NCI-H2171 treated with DMSO at 0.1 percent for 48 hours (cell line): ENCODE measurements at places on chromosomes 5 and 9.

DNA sequence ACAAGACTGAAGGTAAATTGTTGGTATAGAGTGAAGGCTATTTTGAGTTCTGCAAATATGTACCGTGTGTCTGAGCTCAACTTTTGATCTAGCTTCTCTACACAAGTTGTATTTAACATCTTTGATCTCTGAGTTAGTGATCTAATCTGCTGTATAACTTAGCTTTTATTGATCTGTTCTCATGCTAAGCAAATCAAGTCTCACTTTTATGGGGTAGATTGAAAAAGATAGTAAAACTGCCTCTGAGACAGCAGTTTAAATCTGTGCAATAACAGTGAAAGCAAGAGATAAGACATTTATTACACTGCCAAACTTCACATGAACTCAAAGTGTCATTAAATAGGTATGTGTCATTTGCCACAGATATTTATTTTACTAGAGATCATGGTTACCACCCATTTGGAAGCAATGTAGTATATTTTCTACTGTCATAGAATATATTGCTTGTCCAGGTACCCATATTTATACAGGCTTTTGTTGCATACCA is 477.3 kb downstream of the ISL1 start:
- no peak for DNase-seq

DNA sequence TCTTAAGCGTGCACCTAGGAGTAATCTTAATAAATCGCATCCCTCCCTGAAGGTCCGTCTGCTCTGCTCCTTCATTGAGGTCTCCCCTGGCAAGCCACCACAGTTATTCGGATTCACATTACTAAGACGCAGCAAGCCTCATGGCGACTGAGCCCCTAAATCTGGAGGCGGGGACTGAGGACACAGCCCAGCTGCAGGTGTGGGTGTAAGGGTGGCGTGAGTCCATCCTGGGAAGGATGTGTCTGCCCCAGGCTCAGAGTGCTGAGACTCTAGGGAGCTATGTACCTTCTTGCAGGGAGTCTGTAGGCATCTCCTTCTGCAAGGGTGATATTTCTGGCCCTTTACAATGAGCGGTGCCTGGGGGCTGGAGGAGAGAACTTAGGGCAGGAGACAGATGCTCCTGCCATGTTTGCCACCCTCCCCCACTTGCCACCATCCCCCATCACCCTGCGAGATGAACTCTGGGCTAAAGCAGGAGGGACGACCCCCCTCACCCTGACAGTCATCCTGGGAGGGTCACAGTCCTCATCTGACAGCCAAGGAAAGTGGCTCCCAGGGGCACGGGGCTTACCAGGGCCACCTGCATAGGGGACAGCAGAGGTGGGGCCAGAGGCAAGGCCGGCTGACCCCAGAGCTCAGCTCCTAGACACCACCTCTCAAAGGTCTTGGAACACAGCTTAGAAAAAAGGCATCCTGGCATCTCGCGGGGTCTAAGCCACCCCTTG is 76.4 kb upstream of the FCN1 start:
- no peak for DNase-seq

GRCh38 chr9:83209188-83209731 is 146.3 kb upstream of the RASEF start:
- no peak for DNase-seq

DNA sequence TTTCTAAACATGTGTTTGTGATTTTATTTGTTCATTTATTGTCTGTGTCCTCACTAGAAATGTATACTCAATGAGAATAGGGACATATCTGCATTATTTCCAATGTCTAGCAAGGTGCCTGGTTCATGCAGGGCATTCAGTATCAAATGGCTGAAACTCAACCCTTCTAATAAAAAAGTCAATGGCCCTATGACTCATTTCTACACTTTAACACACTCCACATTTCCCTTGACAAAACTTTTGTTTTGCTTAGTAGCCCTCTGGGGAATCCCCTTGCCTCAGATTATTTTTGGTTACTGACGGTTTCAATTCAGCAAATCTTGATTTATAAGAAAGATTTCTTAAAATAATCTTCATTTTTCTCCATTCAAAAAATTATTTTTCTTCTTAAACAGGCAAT is 206.0 kb upstream of the DMRTA1 start:
- no peak for DNase-seq

DNA sequence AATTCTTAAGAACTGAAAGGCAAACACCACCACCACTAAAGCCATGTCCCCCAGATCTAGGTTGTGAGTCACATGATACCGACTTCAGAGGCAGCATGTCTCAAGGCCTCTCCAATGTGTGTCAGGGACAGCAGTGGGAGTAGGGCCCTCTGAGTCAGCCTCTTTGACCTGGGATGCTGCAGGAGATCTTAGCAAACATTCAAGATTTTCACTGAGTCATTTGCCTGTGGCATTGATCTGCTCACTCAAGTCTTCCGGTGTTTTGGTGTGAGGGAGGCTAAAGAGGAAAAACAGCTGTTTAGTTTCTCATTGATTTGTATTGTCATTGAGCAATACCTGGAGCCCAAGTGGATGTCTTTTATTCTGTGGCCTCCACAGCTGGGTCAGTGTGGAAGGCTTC is 36.1 kb downstream of the TMC1 start:
- DNase-seq: no peak

GRCh38 chr5:9381464-9381863 is 164.4 kb downstream of the SEMA5A start:
- DNase-seq: no peak

DNA sequence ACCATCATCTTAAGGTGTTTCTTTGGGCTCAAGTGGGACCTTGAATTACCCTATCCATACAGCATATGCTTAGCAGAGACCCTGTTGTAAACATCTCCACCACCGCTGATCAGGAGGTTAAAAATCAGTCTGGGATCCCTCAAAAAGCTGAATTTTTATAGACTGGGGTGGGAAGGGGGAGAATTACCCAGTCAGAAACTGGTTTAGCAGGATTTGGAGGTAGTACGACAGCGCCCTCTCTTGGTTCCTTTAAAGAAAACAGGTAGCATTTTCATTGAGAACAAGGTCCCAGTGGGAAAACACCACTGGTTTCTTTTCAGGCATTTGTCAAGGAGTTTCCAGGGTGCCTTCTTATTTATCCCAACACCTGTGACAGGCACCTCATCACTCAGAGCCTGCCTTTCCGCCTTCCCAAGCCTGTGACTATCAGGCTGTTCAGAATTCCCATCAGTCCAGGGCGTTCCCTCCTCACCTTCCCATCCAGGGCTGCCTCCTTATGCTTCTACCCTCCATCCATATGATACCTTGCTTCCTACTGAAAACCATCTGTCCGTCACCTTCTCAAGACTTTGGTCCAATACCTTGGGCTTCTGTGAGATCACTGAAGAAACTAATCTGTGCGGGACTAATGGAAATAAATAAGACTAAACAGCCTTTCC is 203.8 kb upstream of the RAI14 start:
- no peak for DNase-seq

DNA sequence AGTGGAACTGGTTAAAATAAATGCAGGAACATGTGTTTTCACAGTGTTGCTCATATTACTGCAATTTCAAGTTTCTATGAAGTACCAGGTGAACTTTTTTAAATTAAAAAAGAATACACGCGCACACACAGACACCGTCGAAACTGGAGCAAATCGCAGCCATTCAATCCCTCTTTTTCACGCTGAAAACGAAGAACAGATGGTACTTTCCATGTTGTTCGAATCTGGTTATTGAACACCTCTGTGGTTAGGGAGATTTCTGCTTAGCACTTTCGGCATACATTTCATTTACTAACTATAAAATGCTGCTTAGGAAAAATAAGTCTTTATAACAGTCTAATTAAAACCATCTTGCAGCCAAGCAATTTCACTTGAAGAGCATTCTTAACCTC is 6.8 kb downstream of the ZNF608 start:
- peak; percentile 49 for DNase-seq

- DNase-seq: no peak
Measured at GRCh38 chr5:163542771-163543170, 37.4 kb downstream of the MAT2B start.

DNA sequence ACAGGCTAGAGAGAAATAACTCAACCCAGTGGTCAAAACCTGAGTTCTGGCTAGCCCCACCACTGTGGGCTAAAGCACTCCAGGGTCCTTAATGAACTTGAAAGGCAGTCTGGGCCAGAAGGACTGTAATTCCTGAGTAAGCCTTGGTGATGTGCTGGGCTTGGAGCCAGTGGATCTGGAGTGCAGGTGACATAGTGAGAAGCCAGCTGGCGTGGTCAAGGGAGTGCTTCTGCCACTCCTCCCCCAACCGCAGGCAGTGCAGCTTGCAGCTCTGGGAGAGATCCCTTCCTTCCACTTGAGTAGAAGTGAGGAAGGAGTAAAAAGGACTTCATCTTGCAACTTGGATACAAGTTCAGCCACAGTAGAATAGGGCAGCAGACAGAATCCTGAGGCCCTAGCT is 424.0 kb downstream of the CDH18 start:
- peak; percentile 92 for DNase-seq

DNA sequence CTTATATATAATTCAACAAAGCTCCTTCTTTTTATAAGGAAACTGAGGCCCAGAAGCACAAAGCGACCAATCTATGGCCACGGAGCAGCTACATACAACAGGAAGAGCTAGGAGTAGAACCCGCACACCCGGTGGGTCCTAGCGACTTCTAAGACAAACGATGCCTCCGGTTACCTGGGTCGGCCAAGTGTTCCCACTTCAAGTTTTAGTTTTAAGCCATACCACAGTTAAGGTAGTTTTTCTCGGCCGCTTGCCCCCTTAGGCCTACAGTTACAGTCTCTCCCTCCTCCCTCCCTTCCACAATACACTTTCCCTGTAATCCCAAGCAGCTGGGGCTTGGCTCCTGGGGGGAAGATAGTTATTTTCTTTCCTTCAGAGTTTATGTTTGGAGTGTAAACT is 533 bp downstream of the SREK1IP1 start:
- peak; percentile 24 for DNase-seq

- DNase-seq: no peak
Measured at GRCh38 chr9:71734950-71735349, 33.4 kb downstream of the CEMIP2 start.

GRCh38 chr9:109791003-109791677 is 11.1 kb downstream of the PALM2AKAP2 start:
- no peak for DNase-seq

DNA sequence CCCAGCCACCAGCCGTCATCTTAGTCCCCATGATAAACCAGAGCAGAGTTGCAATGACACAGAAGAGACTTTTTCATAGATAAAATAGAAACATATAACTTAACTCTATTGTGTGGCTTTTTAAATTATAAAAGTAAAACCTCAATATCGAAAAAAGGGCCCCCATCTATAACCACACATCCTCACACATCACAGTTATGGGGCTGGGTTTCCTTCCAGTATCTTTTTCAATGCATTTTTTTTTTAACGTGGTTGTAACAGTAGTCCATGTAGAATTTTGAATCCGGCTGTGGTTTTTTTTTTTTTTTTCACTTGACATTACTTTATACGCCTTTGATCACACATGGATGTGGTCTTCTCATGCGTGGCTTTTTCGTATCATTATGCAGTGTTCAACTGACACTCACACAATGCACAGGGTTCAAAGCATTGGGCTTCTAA is 77.4 kb downstream of the CFAP77 start:
- no peak for DNase-seq

- no peak for DNase-seq
Measured at GRCh38 chr5:83889971-83890745, 169.5 kb upstream of the HAPLN1 start.

DNA sequence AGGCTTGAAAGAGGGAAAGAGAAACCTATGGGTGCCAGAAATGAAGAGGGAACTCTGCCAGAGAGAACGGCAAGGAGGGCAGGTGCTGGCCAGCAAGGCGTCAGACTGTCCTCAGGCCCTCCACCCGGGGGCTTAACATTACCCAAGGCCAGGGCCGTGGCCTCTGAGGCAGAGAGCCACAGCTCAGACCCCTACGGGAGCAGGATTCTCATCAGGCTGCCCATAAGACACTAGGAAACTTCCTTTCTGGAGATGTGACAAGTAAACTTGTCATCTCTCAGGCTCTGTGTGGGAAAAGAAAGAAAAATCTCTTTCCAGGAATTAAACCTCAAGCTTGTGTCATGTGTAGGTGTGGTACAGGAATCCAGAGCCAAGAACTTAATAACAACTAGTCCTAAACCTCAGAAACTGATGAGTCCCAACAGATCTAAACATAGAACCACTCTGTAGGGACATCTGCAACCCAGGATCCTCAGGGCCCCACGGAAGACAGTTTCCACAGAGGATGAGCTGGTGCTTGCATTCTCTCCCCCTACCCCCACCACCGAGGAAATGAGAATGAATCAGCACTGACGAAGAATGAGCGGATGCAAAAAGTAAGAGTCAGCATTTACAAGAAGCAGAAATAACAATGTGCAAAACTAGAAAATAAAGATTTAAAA is 74.3 kb downstream of the DCP2 start:
- DNase-seq: no peak

- no peak for DNase-seq
Measured at GRCh38 chr5:165887147-165887546, 2381.7 kb downstream of the MAT2B start.

DNA sequence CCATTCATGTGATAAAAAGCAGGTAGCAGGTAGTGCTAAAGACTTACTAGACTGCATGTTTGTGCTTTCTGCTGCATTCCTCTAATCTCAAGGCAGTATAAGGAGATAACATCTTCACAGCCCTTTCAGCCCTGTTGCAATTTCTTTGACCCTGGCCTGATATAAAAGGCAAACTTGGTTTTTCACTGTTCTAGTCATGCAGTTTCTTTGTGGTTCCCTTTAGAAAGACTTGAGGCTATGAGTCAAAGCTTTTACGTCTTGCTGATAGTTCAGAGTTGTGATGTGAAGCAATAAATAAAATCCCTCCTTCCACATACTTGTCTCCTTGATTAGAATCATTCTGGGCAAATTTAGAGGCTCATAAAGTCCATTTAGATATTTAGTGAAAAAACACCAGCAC is 88.6 kb upstream of the CDKN2B start:
- no peak for DNase-seq

GRCh38 chr9:96061293-96061987 is 185.9 kb downstream of the ERCC6L2 start:
- DNase-seq: peak; percentile 22

DNA sequence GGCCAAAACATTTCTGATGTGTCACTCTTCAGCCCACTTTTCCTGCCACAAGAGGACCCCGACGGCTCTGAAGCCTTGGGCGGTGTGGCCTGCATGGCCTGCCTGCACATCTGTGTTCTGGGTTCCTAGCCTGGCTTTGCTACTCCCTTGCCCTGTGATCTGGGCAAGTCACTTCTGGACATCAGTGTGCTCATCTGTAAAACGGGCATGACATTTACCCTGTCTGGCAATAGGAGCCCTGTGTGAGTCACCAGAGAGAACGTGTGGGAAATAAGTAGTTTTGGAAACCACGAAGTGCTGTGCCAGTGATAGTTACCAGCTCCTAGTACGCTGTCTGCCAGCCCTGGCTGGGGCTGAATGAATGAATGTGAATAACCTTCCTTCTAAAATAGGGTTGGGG is 90.8 kb downstream of the MACROH2A1 start:
- no peak for DNase-seq

- no peak for DNase-seq
Measured at GRCh38 chr9:125674981-125675973, 31.7 kb downstream of the MAPKAP1 start.

- no peak for DNase-seq
Measured at GRCh38 chr9:98879963-98880310, 63.8 kb upstream of the COL15A1 start.

GRCh38 chr5:150077060-150077459 is 9.3 kb downstream of the CSF1R start:
- no peak for DNase-seq
